Stimulated activated CD4-positive, alpha-beta T cell treated with anti-CD3 and anti-CD28 coated beads, Interleukin-1b, Interleukin-23, amount 100 ng/mL, for 1 hour (primary cell): ENCODE measurements at places on chromosomes 2 and 18.

- no peak for DNase-seq
Observed at GRCh38 chr2:152602750-152603149, 114.5 kb downstream of the PRPF40A start.

DNA sequence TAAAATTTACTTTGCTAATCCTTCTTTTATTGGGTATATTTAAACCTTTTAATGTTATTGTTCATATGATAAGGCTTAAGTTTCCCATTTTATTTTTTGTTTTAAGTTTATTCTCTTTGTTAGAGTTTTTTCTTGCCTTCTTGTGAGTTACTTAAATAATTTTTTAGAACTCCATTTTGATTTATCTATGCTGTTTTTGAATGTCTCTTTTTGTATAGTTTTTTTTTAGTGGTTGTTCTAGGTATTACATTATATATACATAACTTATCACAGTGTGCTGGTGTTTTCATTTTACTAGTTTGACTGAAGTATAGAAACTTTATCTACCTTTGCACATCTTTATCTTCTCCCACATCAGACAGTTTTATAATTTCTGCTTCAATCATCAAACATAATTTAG is 49.4 kb upstream of the TGFA start:
- DNase-seq, result no peak

GRCh38 chr2:174881678-174882077 is 117.4 kb upstream of the CHRNA1 start:
- DNase-seq, result no peak

DNA sequence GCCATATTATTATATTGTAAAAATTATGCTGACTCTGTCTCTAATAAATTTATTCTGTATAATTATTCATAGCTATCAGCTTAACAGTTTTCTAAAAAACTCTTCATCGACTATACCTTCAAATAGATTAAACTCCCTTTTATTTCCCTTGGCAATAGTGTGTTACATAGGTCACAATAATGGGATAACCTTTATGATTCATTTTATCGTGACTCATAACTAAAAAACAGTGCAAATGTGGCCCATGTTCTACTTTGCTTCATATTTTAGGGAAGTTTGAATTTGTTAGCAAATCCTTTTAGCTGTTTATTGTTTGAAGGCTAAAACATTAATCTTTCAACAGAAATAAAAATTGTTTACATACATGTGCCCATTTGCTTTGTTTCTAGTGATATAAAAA is 783.2 kb upstream of the CDH2 start:
- DNase-seq, result no peak

DNA sequence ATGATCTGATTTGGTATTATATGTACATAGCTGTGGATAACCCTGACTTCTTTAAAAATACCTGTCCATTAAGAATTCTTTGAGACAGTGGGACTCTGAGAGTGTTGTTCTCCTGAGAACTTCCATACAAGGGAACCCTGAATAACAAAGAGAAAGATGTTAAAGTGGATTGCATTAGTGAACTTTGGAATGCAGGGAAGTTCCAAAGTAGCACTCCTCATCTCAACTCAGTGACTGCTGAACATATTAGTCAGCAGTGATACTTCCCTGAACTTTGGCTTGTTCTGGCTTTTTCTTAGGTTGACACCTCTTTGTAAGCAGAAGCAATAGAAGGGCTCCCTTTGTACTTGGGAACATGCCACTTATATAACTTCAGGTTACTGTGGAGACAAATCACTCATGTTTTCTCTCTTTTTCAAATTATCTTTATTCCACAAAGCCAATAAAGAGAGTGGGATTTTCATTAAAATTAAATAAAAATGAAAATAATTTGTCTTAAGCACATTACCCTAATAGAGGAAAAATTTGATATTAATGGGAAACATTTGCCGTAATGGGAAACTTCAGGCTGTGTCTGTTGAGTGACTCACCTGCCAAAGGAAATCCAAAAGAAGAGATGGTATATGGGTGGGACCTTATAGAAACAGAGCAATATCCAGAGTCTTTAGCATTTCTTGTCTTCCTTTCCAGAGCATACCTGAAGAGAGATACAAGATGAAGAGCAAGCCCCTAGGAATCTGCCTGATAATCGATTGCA is 33.3 kb downstream of the CFLAR start:
- DNase-seq, result no peak

DNA sequence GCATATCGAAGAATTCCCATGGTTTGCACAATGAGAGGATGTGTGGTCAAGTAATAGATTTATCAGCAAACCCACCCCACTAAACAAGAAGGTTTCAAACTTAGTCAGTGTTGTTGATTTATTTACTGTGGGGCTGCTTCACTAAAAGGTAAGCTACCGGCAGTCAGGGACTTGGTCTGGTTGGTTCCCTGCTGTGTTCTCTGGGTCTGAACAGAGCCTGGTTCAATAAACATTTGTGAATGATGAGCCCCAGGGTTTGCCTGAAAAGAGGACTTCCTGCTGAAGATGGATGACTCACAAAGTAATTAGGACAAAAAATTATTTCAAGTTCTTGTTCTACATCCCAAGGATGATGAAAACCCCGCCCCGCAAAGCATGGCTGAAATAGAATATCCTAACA is 108.3 kb downstream of the SPP2 start:
- DNase-seq, result no peak

DNA sequence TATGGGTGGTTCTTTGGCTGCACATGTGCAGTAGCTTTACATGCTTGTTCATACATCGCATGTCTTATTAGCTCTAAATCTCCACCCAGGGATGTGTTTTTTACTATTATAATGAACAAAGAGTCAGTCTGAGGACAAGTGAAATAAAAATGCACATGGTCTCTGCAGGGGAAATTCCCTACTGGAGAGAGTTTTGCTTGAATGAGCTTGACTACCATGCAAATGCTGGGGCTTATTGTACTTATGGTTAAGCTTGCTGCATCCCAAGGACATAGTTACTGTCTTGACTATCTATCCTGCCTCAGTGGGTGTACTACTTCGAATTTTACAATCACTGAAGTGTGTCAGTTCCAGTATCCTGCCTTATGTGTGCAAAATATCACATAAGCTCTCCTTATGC is 362.7 kb downstream of the TDRD15 start:
- no peak for DNase-seq

DNA sequence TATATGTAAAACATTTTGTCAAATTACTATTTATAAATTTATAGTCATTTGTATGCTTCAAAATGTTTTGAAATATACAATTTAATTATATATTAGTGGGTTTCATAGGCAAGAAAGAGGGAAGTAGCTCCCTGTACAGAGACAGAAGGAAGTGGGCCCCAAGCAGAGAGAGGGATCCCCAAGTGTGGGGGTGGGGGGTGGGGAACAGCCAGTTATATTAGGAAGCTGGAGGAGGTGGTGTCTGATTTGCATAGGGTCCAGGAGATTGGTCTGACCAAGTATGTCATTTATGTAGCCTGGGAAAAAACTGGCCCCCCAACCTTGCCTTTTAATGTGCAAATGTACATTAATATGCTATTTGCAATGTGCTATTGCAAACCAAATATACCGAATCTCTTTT is 76.5 kb upstream of the ZSWIM2 start:
- no peak for DNase-seq

DNA sequence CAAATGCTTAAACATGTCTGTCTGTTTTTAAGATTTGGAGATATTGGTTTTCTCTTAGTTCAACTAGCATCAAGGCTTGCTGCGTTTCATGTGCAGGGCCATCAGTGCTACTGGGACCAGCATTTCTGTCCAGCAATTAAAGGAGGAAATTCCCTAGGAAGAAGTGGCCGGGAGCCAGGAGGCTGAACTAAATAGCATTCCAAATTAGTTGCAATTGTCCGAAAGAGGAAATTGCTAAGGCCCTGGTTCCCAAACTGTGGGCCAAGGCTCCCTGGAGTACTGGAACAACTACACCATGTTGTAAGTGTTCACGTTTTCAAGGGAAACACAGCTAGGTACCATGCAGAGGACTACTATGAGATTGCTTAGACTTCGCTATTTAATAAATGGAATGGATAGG is 257.9 kb downstream of the PTPRM start:
- DNase-seq, result no peak

DNA sequence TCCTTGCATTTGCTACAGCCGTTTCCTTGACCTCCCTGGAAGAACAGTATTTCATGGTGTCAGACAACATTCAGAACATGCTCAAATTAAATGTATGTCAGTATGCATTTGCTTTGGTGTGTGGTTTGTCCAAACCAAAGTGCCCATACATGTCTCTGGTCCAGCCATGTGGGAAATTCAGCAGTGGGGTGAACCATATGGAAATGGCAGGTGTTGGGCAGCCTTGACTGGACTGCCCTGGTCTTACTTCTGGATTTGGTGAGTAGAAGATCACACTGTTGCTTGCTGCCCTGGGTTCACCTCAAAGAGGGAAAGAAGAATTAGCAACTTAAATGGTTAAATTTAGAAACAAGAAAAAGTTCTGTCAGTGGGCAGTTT is 84.5 kb downstream of the MSH2 start:
- no peak for DNase-seq

DNA sequence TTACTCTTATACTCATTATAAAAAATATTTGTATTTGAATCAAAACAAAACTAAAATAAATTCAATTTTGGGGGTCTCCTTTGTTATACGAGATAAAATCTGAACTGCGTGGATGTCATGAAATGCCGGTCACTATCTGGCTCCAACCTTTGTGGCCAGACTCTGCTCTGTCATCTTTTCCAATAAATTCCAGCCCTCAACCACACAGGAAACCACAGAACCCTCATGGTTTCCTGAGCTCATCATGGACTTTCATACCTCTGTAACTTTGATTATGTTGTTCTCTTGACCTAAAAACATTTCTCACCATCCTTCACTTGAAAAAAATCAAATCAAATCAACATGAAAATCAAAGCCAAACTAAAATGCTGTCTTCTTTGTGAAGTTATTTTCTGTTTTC is 724.7 kb downstream of the METTL4 start:
- no peak for DNase-seq

- DNase-seq, result no peak
Observed at GRCh38 chr2:40741532-40741931, 289.6 kb upstream of the SLC8A1 start.

- DNase-seq, result no peak
Observed at GRCh38 chr2:68320118-68320641, 431 bp upstream of the CNRIP1 start.

DNA sequence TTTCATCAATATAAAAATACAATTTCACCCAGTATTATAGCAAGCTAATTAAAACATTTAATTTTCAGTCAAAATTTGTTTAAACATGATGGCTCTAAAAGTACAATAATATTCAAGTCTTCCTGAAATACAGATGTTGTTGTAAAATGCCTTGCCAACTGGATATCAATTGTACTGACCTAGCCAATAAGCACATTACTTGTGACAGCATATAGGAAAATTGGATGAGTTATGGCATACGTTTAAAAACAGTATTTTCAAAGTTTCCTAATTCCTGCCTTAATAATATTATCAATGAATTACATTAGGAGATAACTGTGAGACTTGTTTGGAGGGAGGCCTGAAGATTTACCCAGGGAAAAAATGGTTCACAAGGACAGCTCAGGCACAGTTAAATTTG is 336.9 kb upstream of the CDH20 start:
- DNase-seq, result no peak

GRCh38 chr2:80071941-80072340 is 232.6 kb downstream of the LRRTM1 start:
- DNase-seq, result no peak

GRCh38 chr18:43364535-43364934 is 87.2 kb upstream of the SYT4 start:
- no peak for DNase-seq

DNA sequence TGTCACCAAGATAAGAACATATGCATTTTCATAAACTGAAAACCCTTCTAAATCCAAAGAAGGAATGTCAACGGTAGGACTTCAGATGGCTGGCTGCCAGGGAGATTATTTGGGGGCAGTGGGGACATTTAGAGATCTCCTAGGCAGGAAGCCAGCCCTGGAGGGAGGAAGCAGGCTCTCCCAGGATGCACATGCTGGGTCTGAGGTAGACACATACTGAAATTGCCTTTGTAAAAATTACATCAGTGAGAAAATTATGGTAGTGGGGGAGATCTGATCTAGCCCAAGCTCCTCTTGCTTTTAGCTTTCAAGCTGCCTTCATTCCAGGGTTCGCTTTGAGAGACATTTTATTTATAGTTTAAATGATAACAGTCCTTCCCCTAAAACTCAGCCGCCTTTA is 24.1 kb downstream of the MPP4 start:
- DNase-seq, result no peak

- no peak for DNase-seq
Observed at GRCh38 chr2:216571178-216571908, 61.9 kb upstream of the IGFBP2 start.

DNA sequence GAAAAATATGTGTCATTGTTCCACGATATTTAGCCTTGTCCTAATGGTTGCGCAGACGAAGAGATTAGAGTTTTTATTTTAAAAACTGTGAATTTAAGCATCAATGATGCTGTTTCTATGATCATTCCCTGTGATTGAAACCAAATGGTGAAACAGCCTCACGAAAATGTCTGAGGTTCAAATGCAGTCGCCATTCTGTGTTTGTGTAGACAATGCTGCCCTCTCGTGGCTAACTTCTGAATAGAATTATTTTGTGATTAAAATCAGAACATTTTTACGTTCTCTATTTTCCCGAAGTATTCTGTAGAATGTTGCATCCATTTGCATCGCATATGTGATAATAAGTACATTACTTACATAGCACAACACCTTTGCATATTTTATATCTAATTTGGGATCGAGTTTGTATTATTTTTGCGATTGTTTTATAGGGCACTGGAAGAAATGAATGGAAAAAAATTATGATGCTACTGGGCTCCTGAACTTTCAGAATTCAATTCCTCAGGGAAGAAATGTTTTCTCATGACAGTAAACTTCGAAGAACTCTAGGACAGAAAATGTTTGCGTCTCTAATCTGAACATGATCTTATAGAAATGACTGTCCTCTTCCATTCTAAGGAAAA is 54.8 kb upstream of the CREB1 start:
- DNase-seq, result peak; percentile 18

DNA sequence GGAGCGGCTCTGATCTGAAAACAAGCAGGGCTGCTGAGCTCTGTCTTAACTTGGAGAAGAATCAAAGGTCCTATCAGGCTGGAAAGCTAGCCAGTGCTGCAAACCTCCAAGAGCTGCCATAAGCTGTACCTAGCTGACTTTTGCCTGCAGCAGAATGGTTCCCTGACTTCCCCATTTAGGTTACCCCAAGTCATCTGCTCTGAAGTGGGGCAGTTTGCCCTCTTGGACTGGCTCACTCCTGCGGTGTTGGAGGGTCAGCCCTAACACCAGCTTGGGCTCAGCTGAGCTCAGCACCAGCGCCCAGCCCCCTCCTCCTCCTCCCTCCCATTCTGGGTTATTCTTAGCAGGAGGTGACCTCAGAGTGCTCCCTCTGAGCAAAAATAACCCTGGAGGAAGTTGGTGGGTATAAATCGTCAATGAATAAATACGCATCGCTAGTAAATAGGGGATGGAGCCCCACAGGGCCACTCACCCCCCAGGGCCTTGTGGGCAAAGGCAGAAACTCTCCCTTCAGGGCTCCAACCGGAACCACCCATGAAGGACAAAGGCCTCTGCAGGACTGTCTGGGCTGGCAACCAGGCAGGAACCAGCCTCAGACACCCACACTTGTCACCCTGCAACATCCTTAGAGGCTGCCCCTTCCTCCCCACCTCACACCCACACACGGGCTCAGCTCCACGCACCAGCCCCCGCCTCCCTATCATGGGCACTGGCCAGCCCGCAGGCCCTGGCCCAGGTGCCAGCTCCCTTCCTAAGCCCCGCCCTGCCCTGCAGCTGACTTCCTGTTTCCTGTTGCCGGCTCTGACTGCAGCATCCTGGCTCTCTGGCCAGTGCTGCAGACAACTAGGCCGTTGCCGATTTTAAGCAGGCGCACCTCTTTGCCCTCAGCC is 46.9 kb downstream of the DNMT3A start:
- DNase-seq, result peak; percentile 32
